ENCODE measurements at places on chromosomes 1 and 21.

DNA sequence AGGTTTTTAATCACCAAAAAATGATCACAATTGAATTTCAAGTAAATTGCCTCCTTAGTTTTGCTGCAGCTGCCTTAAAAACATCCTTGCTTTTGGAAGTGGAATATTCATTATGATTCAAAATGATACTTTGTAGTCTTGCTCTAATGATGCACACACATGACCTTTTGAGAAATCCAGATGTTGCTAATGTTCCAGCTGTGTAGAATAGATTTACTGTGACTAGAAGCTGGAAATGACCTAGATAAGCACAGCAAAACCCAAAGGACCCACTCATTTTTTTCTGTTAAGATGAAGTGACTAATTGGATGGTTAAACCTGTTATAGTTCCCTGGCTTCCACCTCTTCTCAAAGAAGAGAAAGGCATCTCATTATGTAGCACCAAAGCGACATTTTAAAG lies 64.6 kb upstream of the RALGPS2 start:
- no peak for DNase-seq

- no peak for DNase-seq
Measured at GRCh38 chr21:35990609-35991008, 69.7 kb downstream of the SETD4 start.

DNA sequence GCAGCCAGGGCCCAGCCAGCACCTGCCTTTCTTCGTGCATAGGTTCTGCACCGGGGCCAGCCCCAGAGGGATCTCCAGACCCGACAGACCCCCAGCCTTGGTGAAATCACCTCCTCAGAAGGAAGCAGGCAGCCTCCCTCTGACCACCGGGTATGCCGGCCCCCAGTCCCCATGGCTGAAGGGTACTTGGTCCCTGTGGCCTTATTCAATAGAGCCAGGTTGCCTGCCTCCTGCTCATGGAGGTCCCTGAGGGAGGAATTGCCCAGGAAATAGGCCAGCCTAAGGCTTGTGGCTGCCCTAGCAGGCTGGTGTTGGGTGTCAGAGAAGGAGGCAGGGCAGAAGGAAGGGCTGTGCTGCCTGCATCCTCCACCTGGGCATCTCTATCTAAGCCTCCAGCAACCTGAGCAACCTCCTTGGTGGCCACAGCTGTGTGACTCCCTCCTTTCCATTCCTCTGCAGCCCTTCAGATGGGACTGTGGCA lies 338.2 kb upstream of the VAMP3 start:
- no peak for DNase-seq

GRCh38 chr1:220983877-220984635 lies 104.8 kb downstream of the HLX start:
- no peak for DNase-seq

DNA sequence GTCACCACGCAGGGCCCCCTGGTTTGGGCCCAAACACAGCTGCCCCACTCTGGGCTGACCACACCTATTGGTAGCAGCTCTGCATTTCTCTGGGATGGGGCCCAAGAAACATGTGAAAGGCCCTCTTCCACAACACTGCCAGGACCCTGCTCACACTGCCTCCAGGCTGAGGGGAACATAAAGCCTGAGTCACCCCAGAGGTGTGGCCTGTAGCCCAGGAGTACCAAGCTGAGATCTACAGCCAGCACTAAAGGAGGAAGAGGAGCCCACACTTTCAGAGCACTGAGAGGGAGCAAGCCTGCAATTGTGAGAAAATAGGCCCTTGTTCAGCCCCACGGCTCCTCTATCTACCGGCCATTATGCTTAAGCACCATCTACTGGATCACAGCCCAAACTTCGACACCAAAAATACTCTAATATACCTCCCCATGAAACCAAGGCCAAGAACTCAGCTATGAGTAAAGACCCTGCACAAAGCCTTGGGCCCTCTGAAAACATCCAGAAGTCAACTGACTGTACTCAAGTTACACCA lies 14.4 kb upstream of the OR2T10 start:
- no peak for DNase-seq

- DNase-seq: no peak
Measured at GRCh38 chr1:24551290-24551959, 4.5 kb upstream of the NCMAP start.

GRCh38 chr1:18634276-18634675 lies 3.6 kb downstream of the PAX7 start:
- DNase-seq: no peak

DNA sequence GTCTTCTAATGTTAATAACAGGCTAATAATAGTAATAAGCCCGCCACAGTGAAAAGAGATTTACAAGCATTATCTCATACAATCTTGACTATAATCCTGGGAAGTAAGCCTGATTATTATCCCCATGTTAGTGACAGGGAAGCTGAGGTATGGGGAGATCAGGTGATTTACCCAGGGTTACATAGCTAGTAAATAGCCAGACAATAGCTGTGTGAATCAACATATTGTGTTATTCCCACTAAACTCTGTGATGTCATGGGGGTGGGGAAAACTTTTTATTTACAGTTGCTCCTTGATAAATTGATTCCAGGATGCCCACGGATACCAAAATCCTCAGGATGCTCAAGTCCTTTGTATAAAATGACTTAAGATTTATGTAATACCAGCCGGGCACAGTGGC lies 181.9 kb downstream of the LMO4 start:
- no peak for DNase-seq

DNA sequence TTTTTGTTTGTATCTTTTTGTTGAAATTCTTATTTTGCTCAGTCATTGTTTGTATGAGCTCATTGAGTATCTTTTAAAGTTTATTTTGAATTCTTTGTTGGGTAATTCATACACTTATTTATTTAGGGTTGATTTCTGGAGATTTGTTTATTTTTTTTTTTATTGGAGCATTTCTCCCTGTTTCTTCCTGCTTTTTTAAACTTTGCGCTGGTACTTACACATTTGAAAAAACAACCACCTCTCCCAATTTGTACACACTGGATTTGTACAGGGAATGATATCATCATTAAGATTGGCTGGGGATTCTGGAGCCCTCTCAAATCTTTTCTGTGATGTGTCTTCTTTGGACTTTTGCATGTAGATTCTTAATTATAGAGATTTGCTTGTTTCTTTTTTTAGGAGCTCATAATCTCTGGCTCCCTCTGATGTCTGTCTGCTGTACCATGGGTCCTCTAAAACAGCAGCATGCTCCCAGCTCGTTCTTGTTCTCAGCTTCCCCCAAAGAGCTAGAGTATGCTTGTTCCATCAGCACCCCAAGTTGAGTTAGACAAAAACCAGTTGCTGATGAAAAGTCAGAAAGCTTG lies 310.7 kb downstream of the DUSP10 start:
- peak; percentile 58 for DNase-seq

- no peak for DNase-seq
Measured at GRCh38 chr1:92973203-92973897, 12.1 kb upstream of the DIPK1A start.

DNA sequence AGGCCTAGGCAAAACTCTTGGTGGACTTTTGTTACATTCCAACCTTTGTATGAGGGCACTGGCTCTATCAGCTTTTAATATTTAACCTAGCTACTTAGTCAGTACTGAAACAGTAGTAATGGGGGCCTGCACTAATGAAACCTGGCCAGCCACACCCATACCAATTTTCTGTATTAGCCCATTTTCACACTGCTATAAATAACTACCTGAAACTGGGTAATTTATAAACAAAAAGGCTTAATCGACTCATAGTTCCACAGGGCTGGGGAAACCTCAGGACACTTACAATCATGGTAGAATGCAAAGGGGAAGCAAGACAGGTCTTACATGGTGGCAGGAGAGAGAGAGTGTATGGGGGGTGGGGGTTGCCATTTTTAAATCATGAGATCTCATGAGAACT lies 245.7 kb upstream of the RGS18 start:
- no peak for DNase-seq

DNA sequence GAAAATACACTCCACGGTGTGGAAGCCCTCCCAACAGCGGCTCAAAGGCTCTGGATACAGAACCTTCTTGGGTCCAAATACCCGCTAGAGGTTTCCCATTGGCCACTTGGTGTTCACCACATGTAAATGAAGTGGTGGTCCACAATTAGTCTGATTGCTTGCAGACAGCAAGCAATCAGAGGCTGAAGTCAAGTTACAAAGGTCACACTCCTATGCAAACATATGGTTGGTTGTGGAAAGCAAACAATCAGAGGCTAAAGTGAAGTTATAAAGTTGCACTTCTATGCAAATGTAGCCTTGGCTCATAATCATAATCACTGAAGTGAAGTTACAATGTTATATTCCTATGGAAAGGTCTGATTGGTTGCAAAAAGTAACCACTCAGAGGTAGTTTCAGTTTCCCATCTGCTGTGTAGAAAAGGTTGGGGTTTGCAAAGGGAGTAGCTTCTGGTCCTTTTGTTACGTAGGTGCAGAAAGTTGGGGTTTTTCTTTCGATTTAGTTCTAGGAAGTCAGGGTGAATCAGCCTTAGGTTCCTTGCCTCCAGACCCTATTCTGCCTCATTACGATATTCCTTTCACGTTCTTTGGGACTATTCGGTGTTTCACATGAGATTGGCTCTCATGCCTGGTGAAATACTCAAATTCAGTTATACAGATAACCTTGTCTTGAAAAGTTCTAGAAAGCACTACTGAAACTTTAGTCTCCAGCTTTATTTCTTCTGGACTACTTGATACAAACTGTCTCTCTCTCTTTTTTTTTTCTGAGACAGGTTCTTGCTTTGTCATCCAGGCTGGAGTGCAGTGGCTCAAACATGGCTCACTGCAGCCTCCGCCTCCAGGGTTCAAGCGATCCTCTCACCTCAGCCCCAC lies 36.7 kb upstream of the MTF2 start:
- no peak for DNase-seq

DNA sequence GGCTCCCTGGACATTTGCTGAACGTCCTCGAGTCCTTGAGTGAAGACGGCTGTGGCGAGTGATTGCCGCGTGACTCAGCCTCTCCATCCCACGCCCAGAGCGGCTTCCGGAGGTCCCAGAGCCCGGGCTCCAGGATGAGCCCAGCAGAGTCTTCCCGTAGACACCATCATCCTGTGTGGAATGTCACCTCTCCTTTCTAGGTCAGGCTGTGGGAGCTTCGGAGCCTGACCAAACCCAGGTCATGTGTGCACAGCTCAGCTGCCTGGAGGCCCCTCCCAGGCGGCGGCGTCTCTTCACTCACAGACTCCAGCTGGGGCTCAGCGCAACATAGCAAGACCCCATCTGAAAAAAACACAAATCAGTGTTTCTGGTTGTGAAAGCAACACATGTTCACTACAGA lies 38.2 kb downstream of the PRKCZ start:
- no peak for DNase-seq

DNA sequence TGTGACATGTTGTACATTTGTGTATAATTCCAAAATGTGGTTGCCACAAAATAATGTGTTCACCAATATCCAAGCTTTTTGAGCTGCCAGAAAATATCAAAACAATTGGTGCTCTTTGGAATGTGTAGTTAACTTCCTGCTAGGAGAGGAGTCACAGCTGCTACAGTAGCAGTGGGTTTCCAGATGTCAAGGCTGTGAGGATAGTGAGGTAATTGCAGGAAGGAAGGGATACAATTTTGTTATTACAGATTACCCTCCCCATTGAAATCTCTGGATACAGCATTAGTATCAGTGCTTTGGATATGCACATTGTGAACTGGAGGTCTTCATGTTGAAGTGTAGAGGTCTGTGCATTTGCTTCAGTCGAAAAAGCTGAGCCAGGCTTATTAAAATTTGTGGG lies 253.2 kb downstream of the PTPRC start:
- DNase-seq: peak; percentile 96

DNA sequence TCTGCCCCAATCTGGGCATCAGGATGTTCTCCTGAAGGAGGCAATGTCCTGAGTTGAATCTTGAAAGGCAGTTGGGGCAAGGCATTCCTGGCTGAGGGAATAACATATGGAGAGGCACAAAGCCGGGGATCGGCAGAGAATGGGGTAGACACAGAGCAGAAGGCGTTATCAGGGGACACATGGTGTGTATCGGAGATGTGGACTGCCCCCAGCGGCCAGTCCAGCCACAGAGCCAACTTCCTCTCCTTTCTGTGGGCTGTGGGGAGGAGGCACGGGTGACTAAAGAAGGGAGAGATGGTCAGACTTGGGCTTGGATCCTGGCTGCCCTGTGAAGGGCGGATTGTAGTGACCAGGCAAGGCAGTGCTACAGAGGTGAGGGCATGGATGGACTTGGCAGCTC lies 32.1 kb downstream of the FOXD2 start:
- no peak for DNase-seq

Data from lung (tissue), 17 donors.